LHCN-M2 (cell line): ENCODE measurements at places on chromosomes 13 and 19. TPM values are rescaled to one million over a fixed set of nuclear protein-coding genes. Genes with fewer than 3 reads are reported as not detected.

- DNase-seq, result no peak
Measured at GRCh38 chr13:27161980-27162379, 9.6 kb downstream of the USP12 start.

- peak; percentile 55 for DNase-seq
Measured at GRCh38 chr19:1864480-1865171, 1.2 kb upstream of the KLF16 start.

DNA sequence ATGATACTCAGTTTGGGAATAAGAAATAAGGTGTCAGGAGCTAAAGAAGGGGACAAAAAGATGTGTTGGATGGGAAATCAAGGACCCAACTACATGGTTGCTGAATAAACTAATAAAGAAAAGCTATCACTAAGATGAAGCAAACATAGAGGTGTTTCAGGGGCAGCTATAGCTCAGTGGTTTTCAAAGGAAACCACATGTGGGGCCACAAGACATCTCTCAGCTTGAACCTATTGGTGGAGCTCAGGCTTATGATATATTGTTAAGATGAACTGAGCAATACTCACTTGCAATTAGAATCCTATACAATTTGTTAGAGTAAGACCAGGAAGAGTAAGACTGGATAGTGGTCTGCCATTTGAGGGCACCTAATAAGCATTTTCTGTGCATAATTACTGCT, 45.1 kb upstream of the SPRY2 start:
- DNase-seq, result no peak

- DNase-seq, result no peak
Measured at GRCh38 chr13:95113601-95114000, 187.7 kb downstream of the ABCC4 start.

DNA sequence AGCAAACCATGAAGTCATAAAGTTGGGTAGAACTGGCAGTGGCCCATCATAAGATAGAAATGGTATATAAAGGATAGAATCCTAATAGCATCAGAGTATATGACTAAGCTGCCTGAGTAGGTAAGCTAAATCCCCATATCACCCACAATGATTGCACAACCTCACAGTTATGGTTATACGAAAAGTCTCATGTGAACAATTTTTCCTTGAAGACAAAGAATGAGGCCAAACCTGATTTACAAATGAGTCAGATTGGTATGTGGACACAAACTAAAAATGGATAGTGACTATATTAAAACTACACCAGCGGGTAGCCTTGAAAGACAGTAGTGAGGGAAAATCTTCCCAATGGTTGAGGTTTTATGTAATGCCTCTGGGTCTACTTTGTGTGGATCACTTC, 40.9 kb upstream of the UFM1 start:
- DNase-seq, result peak; percentile 92

DNA sequence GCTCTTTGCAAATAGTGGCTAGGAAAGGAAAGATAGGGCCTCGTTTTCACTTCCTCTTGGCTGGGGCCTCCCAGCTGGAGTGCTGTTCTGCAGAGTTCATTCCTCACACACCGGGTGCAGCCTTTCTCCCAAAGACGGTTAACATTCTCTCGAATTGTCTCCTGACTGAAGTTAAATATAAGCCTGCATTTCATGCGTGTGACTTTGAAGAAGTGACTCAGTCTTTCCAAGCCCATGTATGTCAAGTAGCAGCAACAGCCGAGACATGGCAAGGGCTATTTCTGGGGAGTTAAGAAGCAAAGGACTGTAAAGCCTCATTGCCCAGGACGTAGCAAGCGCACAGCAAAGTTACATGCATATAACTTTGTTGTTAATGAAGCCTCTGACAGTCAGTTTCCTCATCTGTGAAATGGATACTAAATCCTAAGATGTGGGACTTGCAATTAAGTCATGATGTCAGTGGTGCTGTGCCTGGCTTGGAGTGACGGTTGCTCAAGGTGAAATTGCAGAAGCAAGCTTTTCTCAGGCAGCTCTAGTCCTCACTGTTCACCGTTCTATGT, 502.4 kb downstream of the MYO16 start:
- no peak for DNase-seq

GRCh38 chr19:39190768-39191167, 6.0 kb upstream of the NCCRP1 start:
- no peak for DNase-seq

GRCh38 chr19:47730910-47731309, 14.4 kb upstream of the NOP53 start:
- DNase-seq, result no peak

The ZNF136 gene
- 6.8 and 7.1 TPM in 2 replicates for total RNA-seq

The ERICH4 gene
- total RNA-seq, result not detected in 2 replicates

The ADGRE2 gene
- total RNA-seq, result 2.4 and 2.8 TPM in 2 replicates

The C19orf33 gene
- total RNA-seq, result 2.1 TPM in 1 of 2 replicates, not detected in the other
